ENCODE measurements at places on chromosomes 13 and 19.

DNA sequence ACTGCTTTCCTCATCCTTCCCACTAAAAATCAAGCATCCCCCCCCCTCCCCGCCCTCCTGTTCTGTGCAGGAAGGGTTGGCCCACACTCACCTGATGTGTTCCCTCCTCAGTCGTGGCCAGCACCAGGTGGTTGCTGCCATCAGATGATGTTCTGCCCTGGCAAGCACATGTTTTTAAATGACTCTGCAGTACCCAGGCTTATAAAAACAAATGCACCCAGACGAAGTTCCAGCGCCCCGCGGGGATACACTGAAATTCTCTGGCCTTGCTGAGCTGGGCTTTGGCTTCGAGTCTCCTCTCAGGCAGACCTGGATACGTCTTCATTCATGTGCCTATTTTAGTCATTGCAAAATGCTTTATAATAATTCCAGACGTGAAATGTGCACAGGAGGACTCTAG, 316.3 kb downstream of the DLEU7 start:
- no peak for DNase-seq

DNA sequence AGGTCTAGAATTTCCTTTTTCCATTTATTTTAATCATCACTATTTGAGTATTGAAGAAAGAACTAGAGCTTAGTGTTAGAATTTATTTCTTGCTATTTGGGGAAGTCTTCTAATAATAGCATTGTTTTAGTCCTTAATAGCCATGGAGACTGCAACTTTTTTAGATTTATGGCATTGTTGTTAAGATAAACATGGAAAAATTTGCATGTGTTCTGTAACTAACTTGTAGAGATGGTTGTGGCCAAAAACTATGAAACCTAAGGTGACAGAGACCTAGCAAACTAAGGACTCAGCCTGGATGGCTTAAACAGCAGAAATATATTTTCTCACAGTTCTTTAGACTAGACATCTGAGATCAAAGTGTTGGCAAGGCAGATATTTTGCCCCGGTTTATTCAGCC, 246.4 kb downstream of the SPRY2 start:
- DNase-seq: no peak

GRCh38 chr13:46553886-46554858, 1.2 kb downstream of the LRCH1 start:
- peak; percentile 75 for DNase-seq

DNA sequence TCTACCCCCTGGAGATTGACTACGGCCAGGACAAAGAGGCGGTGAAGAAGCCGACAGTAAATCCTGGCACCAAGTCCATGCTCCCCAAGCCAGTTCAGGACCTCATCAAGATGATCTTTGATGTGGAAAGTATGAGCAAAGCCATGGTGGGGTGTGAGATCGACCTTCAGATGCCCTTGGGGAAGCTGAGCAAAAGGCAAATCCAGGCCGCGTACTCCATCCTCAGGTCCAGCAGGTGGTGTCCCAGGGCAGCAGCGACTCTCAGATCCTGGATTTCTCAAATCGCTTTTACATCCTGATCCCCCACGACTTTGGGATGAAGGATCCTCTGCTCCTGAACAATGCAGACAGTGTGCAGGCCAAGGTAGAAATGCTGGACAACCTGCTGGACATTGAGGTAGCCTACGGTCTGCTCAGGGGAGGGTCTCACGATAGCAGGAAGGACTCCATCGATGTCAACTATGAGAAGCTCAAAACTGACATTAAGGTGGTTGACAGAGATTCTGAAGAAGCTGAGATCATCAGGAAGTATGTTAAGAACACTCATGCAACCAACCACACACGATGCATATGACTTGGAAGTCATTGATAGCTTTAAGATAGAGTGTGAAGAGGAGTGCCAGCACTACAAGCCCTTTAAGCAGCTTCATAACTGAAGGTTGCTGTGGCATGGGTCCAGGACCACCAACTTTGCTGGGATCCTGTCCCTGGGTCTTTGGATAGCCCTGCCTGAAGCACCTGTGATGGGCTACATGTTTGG, 24.0 kb upstream of the ANKRD10 start:
- no peak for DNase-seq

DNA sequence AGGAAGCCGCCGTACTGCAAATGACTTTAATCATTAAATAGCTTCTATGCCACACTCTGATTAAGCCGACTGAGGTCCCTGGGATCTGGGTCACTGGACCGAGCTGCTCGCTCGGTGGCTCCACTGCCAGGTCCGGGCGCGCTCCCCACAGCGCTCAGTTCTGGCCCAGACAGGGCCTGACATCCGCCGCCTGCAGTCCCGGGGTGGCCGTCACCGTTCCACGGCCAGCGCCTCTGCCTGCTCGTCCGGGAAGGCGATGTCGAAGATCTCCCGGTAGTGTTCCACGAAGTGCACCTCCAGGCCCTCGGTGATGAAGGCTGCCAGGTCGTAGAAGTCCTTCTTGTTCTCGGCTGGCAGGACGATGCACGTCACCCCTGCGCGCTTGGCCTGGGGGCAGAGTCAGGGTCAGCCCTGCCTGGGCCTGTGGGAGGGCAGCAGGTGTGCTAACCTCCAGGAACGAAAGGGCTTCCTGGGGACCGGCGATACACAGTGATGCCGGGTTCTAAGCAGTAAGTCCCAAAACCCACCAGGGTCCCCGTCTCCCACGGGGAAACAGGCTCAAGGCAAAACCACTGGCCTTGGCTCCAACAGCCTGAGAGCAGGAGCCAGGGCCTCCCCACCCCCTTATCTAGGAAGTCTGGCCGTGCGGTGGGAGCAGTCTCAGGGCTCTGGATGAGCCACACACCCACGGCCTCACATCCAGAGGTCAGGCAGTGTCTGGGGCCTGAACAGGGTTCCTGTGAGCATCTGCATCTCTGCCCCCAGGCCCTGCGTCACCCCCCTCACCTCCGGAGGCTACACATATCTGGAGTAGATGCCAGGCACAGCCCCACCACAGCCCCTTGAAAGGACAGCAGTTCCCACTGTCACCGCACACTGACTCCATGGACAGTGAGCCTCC, 2.0 kb downstream of the RPL36 start:
- peak; percentile 56 for DNase-seq

DNA sequence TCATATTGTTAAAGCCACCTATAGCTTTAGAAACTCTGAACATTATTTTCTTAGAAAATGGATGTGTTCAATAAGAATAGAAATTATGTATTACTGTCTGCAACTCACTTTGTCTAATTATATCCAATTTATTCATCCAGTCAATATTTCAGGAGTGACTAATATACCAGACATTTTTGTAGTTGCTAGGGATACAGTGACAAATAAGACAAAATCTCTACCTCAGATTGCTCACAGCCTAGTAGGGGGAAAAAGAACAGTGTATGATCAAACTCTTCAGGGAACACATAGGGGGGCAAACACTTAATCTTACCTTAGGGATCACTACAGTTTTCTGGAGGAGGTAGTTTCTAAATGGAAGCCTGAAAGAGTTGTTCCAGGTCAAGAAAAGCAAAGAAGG, 8.6 kb downstream of the BRCA2 start:
- DNase-seq: no peak

DNA sequence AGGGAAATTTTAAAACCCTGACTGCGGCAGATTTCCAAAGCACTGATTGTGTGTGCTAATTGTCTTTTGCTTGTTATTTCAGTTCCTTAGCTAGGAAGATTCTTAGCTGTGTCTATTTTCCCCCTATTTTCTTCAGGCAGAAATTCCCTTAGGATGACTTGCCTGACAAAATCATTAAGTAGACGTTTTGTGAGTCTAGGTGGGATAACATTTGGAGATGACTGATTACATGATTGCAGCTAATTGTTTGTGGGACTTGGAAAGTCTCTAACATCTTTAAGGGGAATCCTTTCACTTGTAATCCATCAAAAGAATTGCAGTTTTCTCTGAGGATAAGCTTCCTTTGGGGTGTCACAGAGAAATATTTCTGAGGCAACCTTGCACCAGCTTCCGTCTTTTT, 228.0 kb downstream of the OXGR1 start:
- DNase-seq: no peak

- peak; percentile 14 for DNase-seq
These were observed 41.7 kb downstream of the RUBCNL start for GRCh38 chr13:46345398-46345797.

DNA sequence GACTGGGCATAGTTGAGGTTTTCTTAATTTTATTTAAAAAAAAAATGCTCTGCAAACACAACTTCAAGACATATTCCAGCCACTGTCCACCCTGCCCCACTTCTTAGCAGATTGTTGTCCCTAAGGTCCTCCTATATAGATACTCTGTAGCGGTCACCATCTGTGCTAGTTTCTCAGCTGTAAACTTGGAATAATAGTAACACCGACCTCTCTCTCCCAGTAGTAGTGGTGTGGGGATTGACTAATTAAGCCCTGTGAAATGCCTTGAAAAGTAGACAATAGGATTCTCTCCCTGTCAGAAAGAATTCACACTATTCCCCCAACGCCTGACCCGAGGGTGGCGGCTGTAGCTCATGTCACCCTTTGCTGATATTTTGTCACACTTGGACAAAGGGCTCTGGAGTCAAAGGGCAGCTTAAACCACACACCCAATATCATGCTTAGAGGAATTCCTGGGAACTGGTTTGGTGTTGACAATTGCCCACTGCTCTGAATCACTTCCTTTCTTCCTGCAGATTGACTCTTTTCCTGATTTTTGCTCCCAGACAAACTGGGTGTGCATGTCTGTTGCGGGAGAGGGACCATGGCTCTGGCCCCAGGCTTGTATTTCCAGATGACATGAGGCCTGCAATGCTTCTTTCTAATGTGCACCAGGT, 9.2 kb upstream of the SERP2 start:
- DNase-seq: no peak
